ENCODE measurements at places on chromosomes 1 and 21.

GRCh38 chr1:43814401-43814800 is 107.1 kb downstream of the ST3GAL3 start:
- DNase-seq: no peak

- DNase-seq: peak; percentile 57
Measured at GRCh38 chr1:109397581-109398342, at the start of gene SORT1. Gene SORT1 (minus strand): TSS chr1:109397918. CDS start chr1:109397892, 26 bp downstream.

DNA sequence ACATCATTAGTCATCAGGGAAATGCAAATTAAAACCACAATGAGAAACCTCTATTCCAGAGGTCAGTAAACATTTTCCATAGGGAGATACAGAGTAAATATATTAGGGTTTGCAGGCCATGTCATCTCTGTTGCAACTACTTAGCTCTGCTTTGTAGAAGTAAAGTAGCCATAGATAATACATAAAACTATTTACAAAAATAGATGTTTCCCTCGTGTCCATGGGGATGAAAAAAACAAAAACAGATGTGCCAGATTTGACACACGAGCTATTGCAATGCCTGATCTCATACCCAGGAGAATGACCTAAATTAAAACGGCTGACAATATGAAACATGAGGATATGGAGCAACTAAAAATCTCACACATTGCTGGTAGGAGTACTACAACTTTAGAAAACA is 17.3 kb downstream of the LTN1 start:
- DNase-seq: no peak

DNA sequence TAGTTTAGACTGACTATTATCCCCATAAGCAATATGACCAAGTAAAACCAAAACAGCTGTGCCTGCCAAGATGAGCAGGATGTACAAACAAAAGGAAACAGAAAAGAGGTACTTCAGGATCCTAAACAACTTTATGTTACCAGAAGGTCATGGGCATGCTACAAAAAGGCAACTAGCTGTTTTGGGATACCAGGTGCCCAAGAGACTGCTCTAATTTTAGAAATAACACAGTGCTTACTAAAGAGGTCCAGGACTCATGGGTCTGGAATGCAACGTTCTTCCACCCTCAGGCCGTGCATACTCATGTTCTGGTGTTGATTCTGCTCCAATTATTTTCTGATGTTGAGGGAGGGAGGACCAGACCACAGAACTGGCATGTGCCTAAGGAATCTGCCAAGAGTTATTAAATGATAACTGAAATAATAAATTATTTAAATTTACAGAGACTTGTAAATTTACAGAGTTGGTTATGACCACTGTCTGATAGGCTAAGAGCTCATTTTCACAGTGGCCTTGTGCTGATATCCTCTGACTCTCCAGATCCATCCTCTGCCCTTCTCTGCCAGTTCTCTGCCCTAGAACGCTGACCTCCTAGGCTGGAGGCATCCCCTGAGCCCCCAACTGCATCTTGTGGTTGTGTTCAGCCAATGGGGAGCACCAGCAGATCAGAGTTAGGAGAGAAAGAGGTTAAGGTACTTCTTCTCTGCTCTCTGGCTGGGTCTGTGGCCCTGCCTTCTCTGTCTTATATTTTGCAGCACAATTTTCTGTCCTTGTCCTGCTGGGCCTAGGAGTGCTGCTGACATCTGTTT is 37.7 kb upstream of the BCL10 start:
- no peak for DNase-seq

DNA sequence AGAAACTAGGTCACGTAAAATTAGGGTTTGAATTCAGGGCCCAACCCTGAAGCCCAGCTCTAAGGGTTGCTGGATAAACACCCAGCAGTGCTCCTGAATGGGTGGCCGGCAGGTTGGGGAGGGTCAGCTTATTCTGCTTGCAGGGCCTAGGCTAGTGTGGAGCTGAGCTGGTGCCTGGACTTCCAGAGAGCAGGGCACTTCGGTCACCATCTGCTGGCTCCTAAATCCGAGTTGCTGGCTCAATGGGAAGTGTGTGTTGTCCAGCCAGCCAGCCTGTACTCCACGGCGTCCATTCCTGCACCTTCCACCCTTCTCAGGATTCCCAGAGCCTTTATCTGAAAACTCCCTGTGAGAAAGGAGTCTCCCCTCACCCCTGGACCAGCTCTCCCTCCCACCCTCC is 23.0 kb downstream of the TRIM67 start:
- no peak for DNase-seq

GRCh38 chr1:233294913-233295236 is 650 bp downstream of the PCNX2 start:
- DNase-seq: peak; percentile 68

GRCh38 chr1:47238935-47239592 is 7.0 kb upstream of the TAL1 start:
- no peak for DNase-seq

GRCh38 chr1:85865213-85865612 is 157.0 kb upstream of the ZNHIT6 start:
- no peak for DNase-seq

GRCh38 chr21:38081708-38082107 is 165.5 kb upstream of the KCNJ6 start:
- no peak for DNase-seq

DNA sequence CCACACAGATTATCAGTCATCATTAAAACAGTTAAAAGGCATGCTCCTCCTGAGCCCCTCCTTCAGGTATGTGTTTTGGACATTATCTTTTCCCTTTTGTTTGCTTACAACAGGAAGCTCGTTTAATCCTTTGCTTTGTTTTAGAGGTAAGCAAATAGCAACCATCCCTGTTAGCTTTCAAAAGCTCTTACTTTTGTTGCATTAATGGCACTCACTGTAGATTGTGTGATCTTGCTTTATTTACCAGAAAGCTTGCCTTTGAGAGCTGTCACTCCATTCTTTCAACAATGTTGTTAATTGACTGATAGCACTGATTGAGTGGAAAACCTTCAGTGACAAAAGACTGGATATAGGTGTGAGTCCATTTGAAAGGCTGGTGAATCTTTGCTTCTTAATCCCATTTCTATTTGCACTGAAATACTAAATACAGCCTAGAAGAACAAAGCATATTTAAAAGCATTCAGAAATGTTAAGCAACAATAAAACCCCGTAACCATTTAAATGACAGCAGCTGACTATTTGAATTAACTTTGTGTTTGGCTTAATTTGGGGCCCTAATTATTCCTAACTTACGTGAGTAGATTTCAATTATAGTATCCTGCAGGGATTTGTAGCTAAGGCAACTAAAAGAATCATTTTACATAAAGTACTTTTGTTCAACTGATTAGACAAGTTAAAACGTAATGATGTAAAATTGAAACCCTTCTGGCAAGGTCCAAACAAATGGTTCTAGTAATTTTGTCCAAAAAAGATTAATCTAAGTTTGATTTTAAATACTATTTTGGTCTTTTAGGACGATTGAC is 48.3 kb downstream of the ADGRL2 start:
- DNase-seq: no peak

GRCh38 chr21:45310459-45310858 is 22.8 kb upstream of the POFUT2 start:
- DNase-seq: no peak

DNA sequence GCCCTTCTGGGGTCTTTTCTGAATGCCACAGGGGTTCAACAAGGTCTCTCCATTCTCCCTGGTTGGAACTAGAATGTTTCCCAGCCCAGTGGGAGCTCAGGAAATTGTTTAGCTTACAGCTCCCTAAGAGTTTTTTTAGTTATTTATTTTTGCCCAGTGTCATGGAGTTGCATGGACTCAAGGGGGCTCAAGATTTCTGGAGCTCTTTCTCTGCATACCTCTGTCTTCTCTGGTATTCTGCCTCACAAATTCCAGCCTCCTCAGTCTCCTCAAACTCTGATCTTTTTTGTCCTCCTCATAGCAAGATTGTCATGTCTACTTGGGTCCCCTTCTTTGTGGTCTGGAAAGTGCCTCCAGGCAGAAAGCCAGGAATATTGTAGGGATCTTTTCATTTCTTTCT is 15.9 kb upstream of the PPP2R5A start:
- no peak for DNase-seq

GRCh38 chr1:209613400-209614150 is 30.1 kb downstream of the CAMK1G start:
- no peak for DNase-seq

DNA sequence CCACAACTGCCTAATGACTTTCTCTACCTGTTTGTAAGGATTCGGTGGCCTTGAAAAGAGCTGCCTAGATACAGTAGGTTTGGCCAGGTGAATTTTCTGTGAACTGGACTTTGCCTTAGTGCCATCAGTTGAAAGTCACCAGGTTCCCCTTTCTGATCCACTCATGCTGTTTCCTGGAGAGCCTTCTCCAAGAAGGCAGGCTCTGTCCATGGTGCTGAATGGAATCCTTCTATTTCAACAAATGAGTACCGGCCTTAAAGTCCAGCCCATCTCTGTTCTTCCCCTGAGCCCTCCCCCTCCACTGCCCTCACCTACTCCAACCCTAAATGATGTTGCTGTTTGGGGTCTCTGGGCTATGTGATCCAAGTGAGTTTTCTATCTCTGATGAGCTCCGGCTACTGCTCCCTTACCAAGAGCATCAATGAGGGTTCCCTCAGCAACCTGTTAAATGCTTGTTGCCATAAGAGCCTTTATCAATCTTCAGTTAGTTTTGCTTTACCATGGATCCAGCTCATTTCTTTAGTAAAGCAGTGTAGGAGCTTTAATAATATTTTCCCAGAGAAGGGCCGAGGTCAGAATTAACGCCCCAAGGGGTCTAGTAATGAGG is 500.4 kb downstream of the PTPRU start:
- DNase-seq: no peak

GRCh38 chr1:207752456-207752998 is 673 bp downstream of the CD46 start:
- peak; percentile 28 for DNase-seq

DNA sequence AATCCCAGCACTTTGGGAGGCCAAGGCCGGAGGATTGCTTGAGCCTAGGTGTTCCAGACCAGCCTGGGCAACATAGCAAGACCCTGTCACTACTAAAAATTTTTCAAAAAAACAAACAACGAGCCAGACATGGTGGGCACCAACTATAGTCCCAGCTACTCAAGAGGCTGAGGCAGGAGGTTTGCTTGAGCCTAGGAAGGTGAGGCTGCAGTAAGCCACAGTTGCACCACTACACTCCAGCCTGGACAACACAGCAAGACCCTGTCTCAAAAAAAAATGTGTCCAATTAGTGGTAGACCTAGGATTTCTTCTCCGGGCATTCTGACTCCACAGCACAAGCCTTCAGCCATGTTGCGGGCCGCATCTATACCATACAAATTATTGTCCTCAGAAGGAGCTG is 6.7 kb upstream of the IGSF8 start:
- no peak for DNase-seq

DNA sequence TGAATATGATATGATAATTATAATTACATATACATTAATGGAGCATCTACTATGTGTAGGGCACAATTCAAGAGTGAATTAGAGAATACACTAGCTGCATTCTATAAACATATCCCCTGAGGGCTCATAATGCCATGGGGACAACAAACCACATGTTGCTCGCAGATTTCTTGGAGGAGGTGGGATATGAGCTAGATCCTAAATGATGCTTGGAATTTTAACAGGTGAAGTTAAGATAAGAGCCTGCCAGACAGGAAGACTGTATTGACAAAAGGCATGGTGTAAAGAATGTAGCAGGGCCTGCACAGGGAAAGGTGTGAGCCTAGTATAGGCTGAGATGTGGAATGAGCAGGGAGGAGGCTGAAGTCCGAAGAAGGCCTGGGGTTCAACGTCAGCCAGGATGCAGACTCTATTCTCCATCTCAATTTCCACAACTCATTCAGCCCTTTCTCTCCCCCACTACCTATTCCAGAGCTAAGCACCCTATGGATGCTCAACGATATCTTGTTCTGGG is 120.2 kb downstream of the ELAVL4 start:
- no peak for DNase-seq

GRCh38 chr1:25055324-25055780 is 125.3 kb upstream of the RUNX3 start:
- DNase-seq: no peak

Data from CD4-positive, alpha-beta T cell treated with Interleukin-17A for 4 hours (primary cell).